Dermis microvascular lymphatic vessel endothelial cell (primary cell): ENCODE measurements at places on chromosomes 5 and 9. TPM values are rescaled to one million over a fixed set of nuclear protein-coding genes. Genes with fewer than 3 reads are reported as not detected.

The LOX gene
- 52.9 and 75.7 TPM in 2 replicates for total RNA-seq

GRCh38 chr9:13411791-13412190 lies 132.3 kb upstream of the MPDZ start:
- DNase-seq = no peak

GRCh38 chr5:74762599-74762998 lies 4.3 kb downstream of the GFM2 start:
- DNase-seq = peak; percentile 61

The FCN1 gene
- not detected in 2 replicates for total RNA-seq

- no peak for DNase-seq
Measured at GRCh38 chr9:7169717-7170389, 412.1 kb downstream of the KDM4C start.

The CXXC5 gene
- 41.1 and 71.3 TPM in 2 replicates for total RNA-seq

GRCh38 chr9:19999491-20000057 lies 210.7 kb upstream of the SLC24A2 start:
- DNase-seq = peak; percentile 89

GRCh38 chr5:53481159-53481886 lies 894 bp downstream of the FST start:
- DNase-seq = peak; percentile 4

DNA sequence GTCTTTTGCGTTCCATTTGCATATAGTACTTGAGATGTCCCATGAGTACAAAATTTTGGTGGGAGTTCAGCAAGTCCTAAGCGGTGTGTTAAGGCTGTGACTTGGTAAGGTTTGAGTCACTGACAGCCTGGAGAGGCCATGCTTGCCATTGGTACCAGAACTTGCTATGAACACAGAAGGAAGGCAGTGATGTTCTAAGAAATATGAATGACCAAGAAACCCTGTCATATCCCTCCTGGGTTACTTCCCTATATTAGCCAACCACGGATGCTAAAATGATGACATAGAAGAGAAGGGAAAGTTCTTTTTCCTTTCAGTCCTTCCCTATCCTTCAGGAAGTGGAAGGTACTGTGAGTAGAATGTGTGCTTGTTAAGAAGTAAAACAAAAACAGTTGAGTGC lies 136.7 kb downstream of the GCNT1 start:
- no peak for DNase-seq

DNA sequence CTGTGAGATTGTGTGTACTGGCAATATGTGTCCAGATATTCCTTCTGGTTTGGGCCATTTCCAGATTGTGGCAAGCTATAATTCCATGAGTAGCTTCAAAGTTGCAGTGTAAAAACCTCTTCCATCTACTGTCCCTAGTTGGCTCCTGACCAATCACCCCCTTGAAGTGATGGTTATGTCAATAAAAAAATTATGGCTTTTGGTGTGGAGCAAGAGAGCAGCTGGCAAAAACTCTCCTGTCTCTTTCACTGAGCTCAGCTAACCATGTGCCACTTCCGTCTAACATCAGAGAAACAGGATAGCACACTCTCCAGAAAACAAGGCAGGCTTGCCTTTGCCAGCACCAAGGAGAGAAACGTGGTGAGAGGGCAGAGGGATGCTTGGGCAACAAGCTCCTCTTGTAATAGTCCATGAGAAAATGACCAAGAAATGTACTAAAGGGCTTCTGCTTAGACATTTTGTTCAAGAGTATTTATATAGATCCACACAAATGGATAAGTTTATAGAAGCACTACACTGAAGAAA lies 914.4 kb upstream of the SEMA6A start:
- no peak for DNase-seq

The CDH18 gene
- under 0.01 TPM in 1 of 2 replicates, not detected in the other for total RNA-seq

GRCh38 chr9:14270358-14271092 lies 43.4 kb downstream of the NFIB start:
- no peak for DNase-seq

The BTNL3 gene
- total RNA-seq = not detected in 2 replicates

DNA sequence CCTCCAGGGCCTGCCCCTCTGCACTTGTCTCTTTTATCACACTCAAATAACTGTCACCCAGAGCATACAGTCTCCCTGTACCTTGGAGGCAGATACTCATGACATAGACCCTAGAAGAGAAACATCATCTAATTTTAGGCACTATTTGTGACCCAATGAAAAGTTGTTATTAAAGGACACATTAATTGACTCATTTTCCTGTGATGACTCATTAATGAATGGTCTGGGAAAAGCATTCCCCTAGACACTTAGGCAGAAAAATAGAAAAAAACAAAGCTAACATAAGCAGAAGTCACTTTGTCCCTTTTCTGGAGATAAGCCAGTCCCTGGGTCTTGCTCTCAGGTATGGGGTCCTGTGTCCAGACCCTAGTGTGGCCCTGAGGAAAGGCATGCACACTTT lies 15.0 kb downstream of the TRPC7 start:
- DNase-seq = peak; percentile 9

The DOK3 gene
- total RNA-seq = 2.8 and 4.4 TPM in 2 replicates

DNA sequence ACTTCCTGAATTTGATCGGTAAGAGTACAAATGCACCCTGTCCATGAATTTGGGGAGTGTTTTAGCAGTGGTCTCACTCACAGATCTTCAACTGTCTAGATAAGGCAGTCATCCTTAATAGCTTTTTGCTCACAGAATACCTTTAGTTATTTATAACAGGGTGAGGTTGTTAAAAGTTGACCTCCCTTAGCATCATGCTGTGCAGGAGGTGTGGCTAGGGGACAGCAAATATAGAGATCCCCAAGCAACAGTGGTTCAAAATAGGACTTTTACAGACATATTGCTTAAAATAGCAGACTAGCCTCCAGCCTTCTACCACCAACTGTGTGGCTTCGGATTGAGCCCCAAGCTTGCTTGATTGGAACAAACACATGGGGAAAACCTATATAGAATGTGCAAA lies 724.4 kb downstream of the TLE1 start:
- no peak for DNase-seq

DNA sequence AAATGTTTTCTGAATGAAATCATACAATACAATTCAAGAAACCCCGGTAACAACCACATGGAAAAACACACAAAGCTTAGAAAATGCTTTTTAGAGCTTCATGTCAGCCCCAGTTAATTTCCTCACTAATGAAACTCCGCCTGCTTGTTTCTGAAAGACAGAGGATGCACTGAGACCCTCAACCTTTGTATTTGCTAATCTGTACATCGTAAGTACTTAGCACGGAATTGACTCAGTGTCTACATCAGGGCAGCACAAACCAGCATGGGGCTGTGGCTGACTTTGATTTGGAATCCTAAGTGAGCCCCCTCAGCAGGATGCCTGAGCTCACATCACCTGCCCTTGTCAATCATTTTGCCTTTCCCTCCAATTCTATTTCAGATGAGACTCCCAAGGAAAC lies 499.1 kb upstream of the MPDZ start:
- no peak for DNase-seq

GRCh38 chr9:109520475-109521132 lies 22.5 kb upstream of the PTPN3 start:
- DNase-seq = peak; percentile 74

DNA sequence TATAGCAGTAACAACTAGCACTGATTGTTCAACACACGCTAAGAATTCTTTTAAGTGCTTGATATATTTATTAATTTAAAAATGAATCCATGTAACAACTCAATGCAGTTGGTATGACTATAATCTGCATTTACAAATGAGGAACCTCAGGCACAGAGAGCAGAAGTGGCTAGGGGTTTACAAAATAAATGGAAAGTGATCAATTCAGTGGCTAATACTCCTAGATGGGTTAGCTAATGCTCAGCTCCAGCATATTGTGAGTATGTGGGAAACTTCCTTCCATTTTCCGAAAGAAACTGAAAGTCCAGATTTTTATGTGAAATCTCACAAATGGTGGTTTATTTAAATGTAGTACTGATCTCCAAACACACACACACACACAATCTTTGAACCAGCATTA lies 128.0 kb downstream of the RFX3 start:
- no peak for DNase-seq

GRCh38 chr9:20610591-20610990 lies 11.7 kb downstream of the MLLT3 start:
- DNase-seq = no peak

The PDE6A gene
- total RNA-seq = under 0.01 and 0.13 TPM in 2 replicates

DNA sequence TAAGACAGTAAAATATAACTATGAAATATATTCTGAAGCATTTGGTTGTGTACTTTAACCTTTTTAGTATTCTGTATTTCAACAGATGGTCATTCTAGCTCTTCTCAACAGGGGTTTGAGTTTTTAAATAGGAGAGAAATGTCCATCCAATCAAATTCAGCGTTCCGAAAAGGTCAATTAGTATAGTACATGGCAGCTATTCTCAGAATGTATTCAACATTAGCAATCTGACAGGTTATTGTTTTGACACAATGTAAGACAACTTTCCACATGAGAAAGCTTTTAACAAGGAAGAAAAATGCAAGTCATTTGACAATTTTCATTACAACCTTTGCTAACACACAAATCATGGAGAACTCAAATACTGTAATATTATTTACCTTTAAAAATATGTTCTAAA lies 996.3 kb upstream of the CDH10 start:
- no peak for DNase-seq
